ENCODE measurements at places on chromosomes 1 and 21.

- DNase-seq: no peak
These were observed 18.6 kb downstream of the PCSK9 start for GRCh38 chr1:55057956-55058298.

DNA sequence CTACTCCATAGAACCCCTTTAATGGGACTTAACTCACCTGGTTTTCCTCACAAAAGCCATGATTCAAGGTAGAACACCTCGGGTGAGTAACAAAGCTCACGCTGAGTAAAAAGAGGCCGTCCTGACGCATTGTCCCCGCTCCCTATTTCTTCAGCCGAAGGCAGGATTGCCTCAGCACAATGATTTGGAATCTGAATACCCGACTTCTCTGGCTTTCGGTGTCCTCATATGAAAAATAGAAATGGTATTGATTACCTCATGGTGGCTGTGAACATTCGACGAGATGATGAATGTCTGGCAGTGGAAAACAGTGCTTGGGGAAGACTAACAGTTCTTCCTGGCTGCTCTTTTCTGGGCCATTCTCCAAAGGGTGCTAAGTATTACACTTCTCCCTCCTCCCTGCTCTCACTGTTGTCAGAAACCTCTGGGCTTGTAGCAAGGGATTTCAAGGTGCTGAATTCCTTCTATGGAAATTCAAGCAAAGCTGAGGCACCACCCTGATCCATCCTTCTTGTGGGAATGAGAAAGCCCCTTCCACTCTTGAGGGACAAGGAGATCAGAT lies 148.3 kb downstream of the C1orf94 start:
- no peak for DNase-seq

- no peak for DNase-seq
These were observed 1004.2 kb downstream of the TTLL7 start for GRCh38 chr1:82994616-82995263.

GRCh38 chr1:152110860-152111514 lies 4.3 kb downstream of the TCHH start:
- DNase-seq: peak; percentile 86

GRCh38 chr1:235646463-235646862 lies 3.1 kb downstream of the GNG4 start:
- no peak for DNase-seq

- no peak for DNase-seq
These were observed 167.5 kb downstream of the KCNT2 start for GRCh38 chr1:196440711-196441110.

GRCh38 chr1:199082778-199083389 lies 444.0 kb downstream of the PTPRC start:
- DNase-seq: no peak

DNA sequence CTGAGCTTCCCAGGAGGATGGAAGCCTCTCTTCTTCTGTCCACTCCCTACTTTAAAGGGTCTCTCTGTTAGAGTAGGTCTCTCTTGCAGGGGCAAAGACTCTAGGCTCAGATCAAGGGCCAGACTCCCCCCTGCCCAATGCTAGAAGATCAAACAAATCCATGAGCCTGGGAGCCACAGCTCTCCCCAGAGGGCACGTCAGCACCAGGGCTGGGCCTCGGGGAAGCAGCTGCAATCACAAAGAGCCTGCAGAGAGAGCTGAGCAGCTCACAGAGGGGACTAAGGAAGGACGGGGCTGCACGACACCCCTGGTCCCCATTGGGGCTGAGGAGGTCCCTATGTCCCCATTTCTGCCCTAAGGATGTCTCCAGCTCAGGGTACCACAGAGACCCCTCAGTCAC lies 3.9 kb downstream of the CNTN2 start:
- DNase-seq: no peak

DNA sequence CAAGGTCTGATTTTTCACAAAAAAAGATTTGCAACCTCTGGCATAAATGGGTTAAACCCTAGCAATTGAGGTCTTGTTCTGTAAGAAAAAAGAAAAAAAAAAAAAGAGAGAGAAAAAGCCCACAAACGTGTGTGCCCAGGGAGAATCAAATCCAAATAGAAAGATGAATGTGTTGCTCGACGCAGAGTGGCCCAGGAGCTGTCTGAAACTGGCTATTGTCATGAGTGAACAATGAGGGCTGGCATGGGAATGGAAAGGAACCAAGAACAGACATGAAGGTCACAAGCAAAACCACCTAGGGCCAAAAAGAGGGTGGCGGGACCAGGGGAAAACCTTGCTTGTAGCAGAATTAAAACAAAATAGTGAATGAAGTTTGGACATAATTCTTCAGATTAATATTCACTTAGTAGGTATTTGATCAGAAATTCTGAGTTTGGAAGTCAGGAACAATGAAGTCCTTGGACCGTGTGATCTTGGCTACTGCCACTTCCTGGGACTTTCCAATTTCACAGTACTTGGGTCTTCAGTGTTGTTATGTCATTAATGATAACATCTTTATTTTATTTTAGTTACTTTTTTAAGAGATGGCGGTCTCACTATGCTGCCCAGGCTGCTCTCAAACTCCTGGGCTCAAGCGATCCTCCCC lies 3.1 kb downstream of the ENO1 start:
- no peak for DNase-seq

DNA sequence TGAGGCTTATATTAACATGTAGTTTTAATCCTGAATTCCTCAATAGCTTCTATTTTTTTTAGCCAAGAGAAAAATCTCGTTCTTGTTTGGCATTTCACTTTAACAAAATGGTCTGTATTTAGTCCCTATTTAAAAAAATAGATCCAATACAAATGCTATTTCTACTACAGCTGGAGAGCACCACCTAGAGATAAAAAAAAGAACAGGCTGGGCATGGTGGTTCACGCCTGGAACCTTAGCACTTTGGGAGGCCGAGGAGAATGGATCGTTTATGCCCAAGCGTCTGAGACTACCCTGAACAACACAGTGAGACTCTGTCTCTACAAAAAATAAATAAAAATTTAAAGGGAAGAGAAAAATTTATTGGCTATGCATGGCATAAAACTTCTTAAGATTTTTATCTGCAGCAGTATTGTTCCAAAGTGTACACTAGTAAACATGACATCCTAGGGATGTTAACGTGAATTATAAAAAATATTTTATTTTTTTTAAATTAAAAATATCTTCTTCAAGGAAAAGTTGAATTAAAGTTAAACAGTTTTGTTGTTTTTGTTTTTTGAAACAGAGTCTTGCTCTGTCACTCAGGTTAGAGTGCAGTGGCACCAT lies 4.4 kb downstream of the ST7L start:
- no peak for DNase-seq

DNA sequence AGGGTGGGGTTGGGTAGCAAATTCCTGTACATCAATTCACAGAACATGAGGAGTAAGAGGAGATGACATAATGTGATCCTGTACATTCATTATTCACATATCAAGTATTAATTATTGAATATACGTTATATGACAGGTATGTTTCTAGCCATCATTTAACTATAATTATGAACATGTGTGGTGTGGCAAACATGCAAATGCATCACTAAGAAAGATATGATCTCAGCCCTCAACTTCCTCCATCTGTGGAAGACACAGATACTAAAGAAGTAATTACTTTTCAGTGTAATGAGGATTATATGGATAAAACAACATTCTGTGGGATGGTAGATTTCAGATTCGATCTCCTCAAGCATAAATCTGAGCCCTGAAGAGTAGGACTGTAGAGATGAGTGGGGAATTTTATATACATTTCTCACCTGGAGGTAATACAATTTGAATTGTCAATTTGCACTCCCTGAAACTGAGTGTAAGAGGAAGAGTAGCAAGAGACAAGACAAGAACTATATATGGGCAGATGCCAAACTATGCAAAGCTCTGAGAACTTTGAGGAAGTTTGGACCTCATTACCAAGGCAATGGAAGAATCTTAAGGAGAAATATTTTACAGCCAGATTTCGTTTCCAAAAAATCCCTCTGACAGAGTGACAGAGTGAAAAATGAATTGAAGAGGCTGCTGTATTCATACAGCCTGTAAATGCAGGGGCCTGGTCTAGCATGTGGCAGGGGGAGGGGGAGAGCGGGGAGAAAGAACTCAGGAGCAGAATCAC lies 275.5 kb downstream of the TPR start:
- no peak for DNase-seq

- DNase-seq: no peak
These were observed 500.9 kb upstream of the PTBP2 start for GRCh38 chr1:96220651-96221050.

GRCh38 chr1:114342376-114342775 lies 168.6 kb downstream of the TRIM33 start:
- DNase-seq: no peak

DNA sequence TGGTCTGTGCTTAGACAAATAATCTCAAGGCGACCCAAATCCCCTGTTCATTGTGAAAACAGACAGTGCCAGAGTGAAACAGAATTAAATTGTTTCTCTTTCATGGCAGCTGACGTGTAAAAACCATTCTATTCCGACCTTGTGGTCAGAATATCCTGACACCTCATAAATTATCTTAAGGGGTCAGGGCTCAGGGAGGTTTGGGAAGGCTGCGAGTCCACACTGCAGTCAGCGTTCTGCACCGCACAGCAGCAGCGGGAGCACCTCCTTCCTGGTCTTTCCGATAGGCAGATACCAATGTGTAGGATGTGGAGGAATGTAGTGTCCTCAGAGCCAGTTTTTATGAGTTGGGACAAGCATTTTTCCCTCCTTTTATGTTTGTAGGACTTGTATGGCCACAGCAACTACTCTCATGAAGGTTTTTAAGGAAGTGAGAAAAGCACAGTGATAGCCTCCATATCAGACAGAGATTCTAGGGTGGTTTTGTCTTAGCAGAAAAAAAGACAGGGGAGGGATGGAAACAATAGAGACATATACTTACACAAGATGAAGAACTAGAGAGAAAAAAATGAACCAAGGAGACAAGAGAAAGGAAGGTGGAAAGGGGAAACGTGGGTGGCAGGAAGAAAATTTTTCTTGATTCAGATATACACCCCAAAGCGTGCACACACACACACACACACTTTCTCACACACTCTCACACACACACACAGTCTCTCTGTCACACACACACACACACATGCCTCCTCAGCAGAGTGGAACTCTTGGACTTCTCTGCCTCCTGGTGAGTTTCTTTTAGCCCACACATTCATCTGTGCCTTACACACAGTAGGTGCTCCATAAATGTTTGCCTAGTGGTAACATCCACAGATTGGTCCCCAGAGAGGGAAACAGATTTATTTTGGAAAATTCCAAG lies 68.6 kb downstream of the NTMT2 start:
- no peak for DNase-seq

GRCh38 chr1:20342294-20343148 lies 51.8 kb downstream of the VWA5B1 start:
- DNase-seq: no peak

- no peak for DNase-seq
These were observed 28.3 kb downstream of the EIF2D start for GRCh38 chr1:206583707-206584648.

Measured in DMS 273 treated with DMSO at 0.1 percent for 48 hours (cell line).